ENCODE measurements at places on chromosomes 1 and 21.

- DNase-seq, result no peak
These were observed 58.6 kb downstream of the H3-3A start for GRCh38 chr1:226121049-226121586.

GRCh38 chr1:231734417-231734816 is 107.8 kb downstream of the DISC1 start:
- DNase-seq, result no peak

DNA sequence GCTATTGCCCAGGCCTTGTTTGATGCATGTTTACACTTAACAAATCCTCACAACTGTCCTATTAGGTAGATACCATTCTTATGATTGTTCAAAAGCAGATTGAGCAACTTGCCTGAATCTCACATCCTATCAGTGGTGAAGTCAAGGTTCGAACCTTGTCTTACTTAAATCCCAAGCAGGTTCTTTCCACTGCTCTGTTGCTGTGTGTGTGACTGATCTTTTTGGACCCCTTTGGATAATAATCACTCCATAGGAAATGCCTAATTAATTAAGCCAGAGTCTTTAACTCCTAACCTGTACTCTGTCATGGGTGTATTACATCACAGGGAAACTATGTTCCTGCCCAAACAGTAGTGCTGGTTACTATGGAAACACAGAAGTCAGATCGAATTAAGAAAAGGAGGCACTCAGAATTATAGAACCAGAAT is 84.2 kb downstream of the SPATA46 start:
- DNase-seq, result no peak

DNA sequence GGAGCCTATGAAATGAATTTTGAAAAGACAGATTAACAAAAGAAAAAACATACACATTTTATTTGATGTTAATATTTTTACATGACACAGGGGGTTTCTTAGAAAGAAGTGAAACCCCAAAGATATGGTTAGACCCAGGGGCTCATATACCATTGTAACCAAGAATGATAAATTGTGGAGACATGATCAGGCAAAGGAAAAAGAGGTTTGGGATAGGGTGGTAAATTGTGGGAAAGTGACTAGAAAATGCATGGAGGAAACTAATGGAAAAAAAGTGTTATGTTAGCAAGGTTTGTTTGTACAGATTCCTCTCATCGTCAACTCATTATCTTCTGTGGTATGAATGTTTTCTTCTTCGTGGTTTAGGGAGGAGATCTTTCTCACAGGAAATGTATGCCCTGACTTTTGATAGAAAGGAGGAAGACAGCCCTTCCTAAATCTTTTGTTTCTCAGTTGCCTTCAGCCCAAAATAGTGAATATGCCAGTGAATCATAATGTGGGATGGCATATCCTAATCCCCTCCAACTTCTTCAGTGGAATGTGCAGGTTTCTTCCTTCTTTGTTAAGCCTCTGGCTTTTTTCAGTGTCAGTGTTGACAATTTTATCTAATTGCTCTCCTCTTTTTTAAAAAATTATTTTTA is 140.4 kb upstream of the UBE2U start:
- no peak for DNase-seq

GRCh38 chr1:214108097-214108446 is 120.3 kb downstream of the PROX1 start:
- no peak for DNase-seq

- DNase-seq, result no peak
These were observed 165.8 kb upstream of the HMCN1 start for GRCh38 chr1:185568155-185569123.

GRCh38 chr1:112298558-112298957 is 97.5 kb upstream of the CTTNBP2NL start:
- DNase-seq, result peak; percentile 23

GRCh38 chr1:11078631-11079030 is 18.8 kb upstream of the SRM start:
- DNase-seq, result no peak
